ENCODE measurements at places on chromosomes 3 and 15.

DNA sequence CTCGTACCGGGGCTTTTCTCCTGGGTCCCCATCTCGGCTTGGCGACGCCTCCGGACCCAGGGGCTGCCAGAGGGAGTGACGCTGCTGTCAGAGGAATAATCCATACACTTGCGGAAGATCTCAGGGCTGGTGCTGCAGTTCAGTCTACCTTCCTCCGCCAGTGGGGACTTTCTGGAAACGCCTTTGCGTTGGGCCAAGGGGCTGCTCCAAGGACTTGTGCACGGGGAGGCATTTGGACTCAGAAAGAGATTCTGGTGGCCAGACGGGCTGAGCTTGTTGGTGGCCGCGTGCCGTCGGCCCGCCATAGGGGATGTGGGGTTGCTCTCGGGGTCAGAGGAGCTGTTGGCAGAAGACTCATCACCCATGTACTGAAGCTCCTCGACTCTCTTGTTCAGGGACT lies 21.8 kb downstream of the LARP6 start:
- DNase-seq: no peak

DNA sequence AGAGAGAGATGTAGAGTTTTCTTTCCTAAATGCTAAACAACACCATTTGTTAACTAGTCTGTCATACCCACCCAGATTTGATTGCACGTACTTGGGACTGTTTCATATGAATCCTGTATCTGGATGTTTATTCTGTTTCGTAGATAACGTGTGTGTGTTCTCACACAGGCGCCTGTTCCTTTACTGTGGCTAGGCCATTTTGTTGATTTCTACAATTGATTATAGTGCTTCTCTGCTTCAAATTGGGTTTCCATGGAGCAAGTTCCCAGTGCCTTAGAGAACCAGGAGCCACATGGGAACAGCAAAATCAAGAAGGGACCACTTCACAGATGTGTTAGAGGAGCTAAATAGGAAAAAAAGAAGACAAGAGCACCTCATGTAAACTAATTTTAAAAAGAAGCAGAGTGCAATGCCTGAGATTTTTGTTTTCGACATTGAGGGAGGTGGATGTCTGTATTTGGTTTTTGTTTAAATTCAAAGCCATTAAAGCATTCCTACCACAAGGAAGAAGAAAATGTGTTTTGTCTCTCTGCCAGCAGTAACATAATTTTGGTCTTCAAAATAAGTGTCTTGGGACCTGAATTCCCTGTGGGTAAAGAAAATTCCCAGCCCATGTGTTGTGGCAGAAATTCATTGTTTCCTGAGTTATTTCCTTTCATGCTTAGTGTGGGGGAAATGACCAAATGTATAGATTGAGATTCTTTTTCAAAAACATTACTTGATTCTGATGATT lies 424.0 kb upstream of the C2CD4B start:
- DNase-seq: no peak

GRCh38 chr3:157618075-157618760 lies 115.0 kb upstream of the VEPH1 start:
- peak; percentile 62 for DNase-seq

DNA sequence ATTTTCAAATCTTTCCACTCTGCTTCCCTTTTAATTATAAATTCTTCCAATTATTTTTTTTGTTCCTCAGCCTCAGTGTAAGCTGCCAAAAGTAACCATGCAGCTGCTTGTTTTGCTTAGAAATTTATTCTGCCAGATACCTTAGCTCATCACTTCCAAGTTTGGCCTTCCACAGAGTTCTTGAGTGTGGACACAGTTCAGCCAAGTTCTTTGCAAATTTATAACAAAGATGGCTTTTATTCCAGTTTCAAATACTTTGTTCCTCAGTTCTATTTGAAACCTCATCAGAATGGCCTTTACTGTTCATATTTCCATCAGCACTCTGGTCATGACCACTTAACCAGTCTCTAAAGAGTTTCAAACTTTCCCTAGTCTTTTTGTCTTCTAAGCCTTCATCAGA lies 10.3 kb downstream of the RTP1 start:
- DNase-seq: no peak

DNA sequence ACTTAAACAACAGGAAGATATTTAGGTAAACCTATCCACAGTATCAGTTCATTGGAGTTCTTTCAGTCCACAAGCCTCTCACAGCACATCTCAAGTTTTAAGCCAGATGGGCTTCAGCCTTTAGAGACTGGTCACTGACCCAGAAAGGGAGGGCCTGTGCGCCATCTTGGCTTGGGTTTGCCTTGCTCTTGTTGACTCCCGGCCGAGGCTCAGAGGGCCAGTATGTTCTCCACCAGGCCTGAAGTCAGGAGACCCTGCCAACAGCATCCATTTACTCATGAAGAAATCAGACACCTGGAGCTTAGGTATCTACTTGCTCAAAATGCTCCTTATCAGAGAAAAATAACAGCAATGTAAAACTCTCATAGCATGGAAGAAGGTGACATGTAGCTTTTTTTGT lies 6.2 kb downstream of the RGMA start:
- DNase-seq: no peak

DNA sequence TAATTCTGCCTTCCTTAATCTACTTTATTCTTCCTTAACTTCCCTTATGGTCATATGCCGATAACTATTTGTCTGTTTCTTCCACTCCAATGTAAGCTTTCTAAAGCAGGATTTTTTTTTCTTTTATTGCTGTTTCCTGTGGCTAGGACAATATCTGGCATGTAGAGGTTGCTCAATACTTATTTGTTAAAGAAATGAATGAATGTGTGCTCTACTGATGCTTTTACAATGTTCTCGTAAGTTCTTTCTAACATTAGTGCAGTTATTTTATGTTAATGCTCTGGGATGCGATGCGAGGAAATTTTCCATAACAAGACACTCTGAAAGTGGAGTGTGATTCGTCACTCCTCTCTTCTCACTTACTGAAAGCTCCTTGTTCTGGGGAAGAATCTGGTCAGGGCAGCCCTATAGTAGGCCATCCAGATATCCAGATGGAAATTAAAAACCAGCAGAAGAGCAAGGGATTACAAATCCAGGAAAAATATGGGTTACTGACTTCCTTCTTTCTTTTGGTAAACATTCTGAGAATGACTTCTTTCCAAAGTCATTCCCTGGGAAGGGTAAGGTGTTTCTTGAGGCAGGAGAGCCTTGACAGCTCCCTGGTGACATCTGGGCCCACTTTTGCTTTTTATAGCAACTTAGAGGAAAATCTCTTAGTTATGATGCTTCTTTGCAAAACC lies 420.4 kb downstream of the PDCD6IP start:
- no peak for DNase-seq

DNA sequence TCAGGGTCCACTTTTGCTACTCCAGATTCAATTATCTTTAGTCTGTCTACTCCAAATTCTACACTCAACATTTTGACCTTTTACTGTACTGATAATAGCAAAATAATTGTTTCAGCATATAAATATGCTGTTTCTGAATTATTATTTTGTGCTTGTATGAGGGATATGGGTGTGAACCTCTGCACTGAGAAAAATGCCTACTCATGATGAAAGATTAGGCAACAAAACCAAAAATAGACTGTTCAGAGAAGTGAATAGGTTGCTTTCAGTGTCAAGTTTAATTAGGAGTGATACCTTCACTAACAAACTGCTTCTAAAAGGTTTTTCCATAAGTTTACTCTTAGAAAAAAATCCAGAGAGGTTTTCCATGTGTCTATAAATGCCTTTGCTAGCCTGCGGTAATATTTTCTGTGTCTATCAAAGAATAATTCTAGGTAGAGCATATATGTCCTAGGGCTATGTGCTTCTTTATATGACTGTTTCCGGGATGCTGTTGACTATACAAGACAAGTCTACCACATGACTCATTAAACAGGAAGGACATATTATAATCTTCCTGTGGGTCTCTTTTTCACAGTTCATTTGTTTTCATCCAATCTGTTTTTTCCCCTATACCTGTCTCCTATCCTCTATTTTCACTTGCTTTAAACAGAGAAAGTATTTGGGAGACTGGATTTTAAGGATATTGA lies 218.5 kb upstream of the TTC14 start:
- no peak for DNase-seq

DNA sequence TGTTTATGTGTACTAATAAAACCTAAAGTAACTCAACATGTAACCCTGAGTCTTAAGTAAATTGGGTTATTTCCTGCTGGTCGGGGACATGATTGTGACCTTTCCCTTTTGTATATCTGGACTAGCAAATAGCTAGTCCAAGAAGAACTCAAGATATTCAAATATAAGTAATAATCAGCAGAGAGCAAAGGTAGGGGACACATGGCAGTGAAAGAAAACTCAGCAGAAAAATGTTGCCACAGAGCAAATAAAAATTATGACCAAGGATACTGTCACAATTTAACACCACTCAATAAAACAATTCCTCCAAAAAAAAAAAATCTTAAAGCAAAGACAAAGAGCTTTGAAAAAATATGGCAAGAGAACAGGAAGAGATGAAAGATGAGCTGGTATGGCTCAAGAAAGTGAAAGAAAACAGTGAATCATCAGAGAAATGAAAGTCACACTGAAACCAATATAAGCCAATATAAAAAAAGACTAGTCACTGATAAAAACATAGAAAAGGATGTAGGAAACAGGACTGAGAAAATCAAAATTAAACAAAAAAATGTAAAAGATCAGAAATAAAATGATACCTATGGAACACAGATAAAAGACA lies 43.4 kb downstream of the HLTF start:
- no peak for DNase-seq

GRCh38 chr3:155184011-155184410 lies 103.9 kb downstream of the MME start:
- no peak for DNase-seq

DNA sequence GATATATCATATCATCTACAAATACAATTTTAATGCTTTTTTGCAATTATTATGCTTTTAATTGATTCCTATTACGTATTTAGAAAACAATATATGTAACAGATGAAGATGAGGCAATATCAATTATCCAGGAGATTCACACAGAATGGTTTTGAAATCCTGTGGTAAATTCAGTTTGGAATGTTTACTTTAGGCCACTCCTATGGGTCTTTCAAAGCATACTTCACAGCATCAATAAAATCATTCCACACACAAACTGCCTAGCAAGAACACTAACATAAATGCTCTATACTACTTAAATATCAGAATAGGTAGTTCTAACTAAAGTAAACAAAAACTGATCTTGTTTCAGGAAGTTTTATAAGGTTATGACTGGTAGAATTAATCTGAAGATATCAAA lies 90.5 kb downstream of the FAM227B start:
- no peak for DNase-seq

DNA sequence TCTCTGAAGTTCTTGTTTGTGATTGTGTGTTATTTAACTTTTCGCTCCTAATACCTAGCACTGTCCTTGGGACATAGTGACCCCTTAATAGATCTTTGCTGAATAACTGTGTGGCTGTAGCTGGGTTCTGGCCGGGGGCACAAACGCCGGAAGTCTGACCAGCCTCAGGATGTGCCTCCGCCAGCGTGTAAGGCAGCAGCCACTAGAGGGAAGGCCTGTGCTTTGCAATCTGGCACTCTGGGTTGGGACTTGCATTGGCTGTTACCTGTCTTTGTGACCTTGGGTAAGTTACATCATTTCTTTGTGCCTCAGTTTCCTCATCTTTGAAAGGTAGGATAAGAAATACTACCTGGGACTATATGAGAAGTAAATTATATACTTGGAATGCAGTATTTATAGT lies 158.7 kb downstream of the GHSR start:
- no peak for DNase-seq

DNA sequence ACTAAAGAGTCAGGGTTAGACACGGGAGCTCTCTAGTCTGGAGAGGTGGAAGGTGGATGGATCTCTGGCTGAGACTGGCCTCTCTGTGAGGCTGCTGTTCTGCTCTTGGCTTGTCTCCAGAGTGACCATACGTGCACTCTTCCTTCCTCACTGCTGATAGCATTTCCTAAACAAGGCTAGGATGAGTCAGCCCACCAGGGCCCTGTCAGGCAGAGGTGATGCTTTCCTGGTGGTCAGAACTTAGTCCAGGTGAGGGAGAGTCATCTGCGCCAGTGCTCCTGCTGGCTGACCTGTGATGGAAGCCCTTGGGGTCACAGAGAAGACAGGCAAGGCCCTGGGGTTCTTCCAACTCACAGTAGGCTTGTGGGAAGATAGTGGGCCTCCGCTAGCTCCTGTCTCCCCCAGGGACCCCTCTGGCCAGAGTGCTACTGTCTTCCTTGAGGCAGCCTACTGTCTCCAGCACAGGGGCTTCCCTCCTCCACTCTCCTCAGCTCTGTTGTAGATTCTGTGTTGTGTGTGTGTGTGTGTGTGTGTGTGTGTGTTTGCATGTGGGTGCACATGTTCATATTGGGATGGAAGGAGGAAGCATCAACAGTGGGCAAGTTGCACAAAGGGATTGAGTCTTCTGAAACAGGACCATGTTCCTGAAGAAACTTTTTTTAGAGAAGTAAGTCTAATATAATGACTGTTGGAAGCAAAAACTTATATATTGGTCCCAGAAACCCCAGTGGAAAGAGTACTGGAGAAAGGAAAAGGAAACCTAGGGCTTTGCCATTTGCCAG lies 16.5 kb downstream of the ALPK3 start:
- DNase-seq: peak; percentile 42

DNA sequence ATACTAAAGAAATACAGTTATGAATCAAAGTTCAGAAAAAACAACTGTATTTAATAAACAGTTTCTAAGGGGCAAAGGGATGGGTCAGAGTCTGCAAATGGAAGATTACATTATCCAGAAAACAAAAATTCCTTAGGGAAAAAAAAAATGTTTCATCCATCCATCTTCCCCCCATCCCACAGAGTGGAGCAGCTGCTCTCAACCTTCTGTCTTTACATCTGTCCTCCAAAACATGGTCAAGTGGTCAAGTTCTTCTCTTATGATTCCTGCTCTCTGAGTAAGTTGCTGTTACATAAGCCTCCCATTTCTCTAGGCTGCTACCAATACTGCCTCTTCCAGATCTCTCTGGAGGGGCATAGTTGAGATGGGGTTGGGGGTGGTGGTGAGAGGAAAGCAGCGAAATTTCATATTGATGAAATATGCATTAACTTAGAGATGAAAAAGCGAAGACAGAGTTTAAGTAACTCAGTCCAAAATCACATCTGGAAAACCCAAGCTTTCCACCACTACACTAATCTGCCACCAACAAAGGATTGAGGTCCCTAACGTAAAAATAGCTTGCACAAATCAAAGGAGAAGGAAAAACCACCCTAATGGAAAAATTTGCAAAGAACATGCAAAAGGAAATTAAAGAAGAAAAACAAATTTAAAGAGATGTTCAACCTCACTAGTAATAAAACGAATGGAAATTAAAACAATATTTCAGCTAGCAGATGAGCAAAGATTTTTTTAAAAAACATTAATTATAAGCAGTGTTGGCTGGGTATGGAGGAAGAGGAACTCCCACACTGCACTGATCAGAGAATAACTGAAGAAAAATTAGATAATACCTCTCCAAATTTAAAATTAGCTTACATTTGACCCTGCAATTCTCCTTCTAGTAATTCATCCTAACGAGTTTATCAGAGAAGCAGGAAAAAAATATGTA lies 109.5 kb downstream of the ST8SIA2 start:
- DNase-seq: no peak

DNA sequence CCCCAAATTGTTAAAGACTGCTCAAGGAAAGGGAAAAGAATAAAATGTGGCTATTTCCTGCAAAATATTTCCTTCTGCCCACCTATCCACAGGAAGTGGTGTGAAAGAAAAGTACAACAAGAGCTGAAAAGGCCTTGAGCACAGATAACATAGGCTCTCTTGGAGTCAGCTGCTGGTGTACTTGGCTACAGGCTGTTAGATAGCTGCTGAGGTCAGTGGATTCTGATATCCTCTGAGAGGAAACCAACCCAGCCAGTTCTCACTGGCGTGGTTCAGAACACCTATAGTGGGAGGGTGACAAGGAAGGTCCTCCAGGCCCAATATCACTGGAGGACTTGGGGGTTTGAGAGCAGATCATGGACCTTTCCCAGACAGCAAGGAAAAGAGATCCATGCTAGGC lies 124.4 kb upstream of the GAP43 start:
- DNase-seq: no peak

All from RPMI8226 (cell line).